Natural killer cell treated with Interleukin-12 subunit alpha and Interleukin-12 subunit beta and Interleukin-15 and Interleukin-18, amount 100 ng/mL, for 72 hours (primary cell): ENCODE measurements at places on chromosomes 1 and 21. TPM values are rescaled to one million over a fixed set of nuclear protein-coding genes. Genes with fewer than 3 reads are reported as not detected.

GABRD gene
- not detected for total RNA-seq

C1orf141 gene
- total RNA-seq, result not detected

ARHGEF11 gene
- total RNA-seq, result 2.5 TPM

FCRL4 gene
- not detected for total RNA-seq

SWT1 gene
- total RNA-seq, result 2.3 TPM

SLFNL1 gene
- total RNA-seq, result 0.33 TPM

EVA1B gene
- total RNA-seq, result 5.8 TPM

AGBL4 gene
- not detected for total RNA-seq

SEMA4A gene
- 16.6 TPM for total RNA-seq

GUCA2B gene
- total RNA-seq, result not detected

SLC45A1 gene
- total RNA-seq, result 0.22 TPM

LCE1D gene
- total RNA-seq, result not detected

SPRR2B gene
- not detected for total RNA-seq

CATSPERE gene
- total RNA-seq, result 0.78 TPM

PROK1 gene
- 0.21 TPM for total RNA-seq

B3GALT6 gene
- total RNA-seq, result 28.1 TPM

ANGPTL3 gene
- total RNA-seq, result not detected

PLEKHA6 gene
- total RNA-seq, result 0.89 TPM

GPR153 gene
- total RNA-seq, result 4.6 TPM

FCAMR gene
- not detected for total RNA-seq

HES3 gene
- total RNA-seq, result not detected

ERMAP gene
- total RNA-seq, result 2.5 TPM

ADCY10 gene
- 0.48 TPM for total RNA-seq

CD160 gene
- 0.33 TPM for total RNA-seq

CD101 gene
- total RNA-seq, result 2.3 TPM

HPCAL4 gene
- total RNA-seq, result 0.50 TPM
